ENCODE measurements at places on chromosomes 3 and 15. TPM values are rescaled to one million over a fixed set of nuclear protein-coding genes. Genes with fewer than 3 reads are reported as not detected.

The PHLDB2 gene
- total RNA-seq, result 70.3 TPM

The PLA2G4D gene
- total RNA-seq, result not detected

The ATP10A gene
- 163 TPM for total RNA-seq

The SERPINI2 gene
- total RNA-seq, result not detected

The CNTN3 gene
- total RNA-seq, result 2.1 TPM

The USP8 gene
- total RNA-seq, result 43.7 TPM

The SLCO2A1 gene
- 0.82 TPM for total RNA-seq

The ADAMTS9 gene
- 4.6 TPM for total RNA-seq

The SI gene
- not detected for total RNA-seq

The MKRN3 gene
- not detected for total RNA-seq

The CHRNA3 gene
- not detected for total RNA-seq

The CCNB2 gene
- total RNA-seq, result 10.4 TPM

The TRH gene
- not detected for total RNA-seq

The ARHGEF3 gene
- 6.9 TPM for total RNA-seq

The ACP3 gene
- not detected for total RNA-seq

The PATL2 gene
- total RNA-seq, result not detected

The AVEN gene
- total RNA-seq, result 16.5 TPM

The ECE2 gene
- total RNA-seq, result not detected

The RAD51 gene
- total RNA-seq, result 6.9 TPM

The HDC gene
- total RNA-seq, result not detected

The TRIM42 gene
- not detected for total RNA-seq

The NEO1 gene
- 40.9 TPM for total RNA-seq

The ITIH1 gene
- total RNA-seq, result not detected

The UROC1 gene
- 0.15 TPM for total RNA-seq

The CHRFAM7A gene
- 4.4 TPM for total RNA-seq

The GOLGA8G gene
- not detected for total RNA-seq

The TMEM212 gene
- not detected for total RNA-seq

The ABHD2 gene
- total RNA-seq, result 58.5 TPM

The KLF13 gene
- 59.1 TPM for total RNA-seq

The STARD5 gene
- total RNA-seq, result 5.3 TPM

The NT5DC2 gene
- 283 TPM for total RNA-seq

All from chondrocyte (in vitro differentiated cells).